ENCODE measurements at places on chromosomes 4 and X. TPM values are rescaled to one million over a fixed set of nuclear protein-coding genes. Genes with fewer than 3 reads are reported as not detected.

GRCh38 chr4:173505924-173506518 is 24.0 kb downstream of the HAND2 start:
- peak; percentile 44 for DNase-seq

DNA sequence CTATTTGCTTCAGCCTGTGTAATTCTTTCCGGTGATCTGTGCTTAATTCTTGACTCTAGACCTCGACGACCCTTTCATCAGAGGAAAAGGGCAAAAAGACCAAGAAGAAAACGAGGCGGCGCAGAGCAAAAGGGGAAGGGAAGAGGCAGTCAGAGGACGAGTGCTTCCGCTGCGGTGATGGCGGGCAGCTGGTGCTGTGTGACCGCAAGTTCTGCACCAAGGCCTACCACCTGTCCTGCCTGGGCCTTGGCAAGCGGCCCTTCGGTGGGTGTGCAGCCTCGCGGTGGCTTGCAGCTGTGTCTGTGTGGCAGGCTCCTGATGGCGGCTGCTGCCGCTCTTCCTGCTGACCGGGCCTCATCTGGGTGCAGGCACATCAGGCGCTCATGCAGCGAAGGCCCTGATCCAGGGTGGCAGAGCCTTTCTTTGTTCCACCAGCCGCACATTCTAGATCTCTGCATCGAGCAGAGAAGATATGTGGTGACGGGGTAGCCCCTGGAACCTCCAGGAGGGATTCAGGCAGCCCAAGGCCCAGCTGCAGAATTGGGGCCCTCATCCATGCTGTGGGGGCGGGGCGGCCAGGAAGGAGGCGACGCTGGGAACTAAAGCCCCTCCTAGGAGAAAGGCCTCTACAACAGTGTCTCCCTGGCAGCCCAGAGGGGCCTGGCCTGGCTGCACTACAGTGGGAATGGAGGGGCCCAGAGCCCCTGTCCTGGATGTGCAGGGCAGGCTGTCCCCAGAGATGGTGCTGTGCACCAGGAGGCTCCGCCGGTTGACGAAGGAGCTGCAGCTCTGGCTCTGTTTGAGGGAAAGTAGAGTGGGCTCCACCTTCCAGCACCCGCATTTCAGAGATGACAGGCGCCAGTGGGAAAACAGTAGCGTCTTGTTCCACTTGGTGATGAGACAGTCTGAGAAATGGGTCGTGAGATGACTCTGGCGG is 32.1 kb downstream of the NELFA start:
- DNase-seq = no peak

DNA sequence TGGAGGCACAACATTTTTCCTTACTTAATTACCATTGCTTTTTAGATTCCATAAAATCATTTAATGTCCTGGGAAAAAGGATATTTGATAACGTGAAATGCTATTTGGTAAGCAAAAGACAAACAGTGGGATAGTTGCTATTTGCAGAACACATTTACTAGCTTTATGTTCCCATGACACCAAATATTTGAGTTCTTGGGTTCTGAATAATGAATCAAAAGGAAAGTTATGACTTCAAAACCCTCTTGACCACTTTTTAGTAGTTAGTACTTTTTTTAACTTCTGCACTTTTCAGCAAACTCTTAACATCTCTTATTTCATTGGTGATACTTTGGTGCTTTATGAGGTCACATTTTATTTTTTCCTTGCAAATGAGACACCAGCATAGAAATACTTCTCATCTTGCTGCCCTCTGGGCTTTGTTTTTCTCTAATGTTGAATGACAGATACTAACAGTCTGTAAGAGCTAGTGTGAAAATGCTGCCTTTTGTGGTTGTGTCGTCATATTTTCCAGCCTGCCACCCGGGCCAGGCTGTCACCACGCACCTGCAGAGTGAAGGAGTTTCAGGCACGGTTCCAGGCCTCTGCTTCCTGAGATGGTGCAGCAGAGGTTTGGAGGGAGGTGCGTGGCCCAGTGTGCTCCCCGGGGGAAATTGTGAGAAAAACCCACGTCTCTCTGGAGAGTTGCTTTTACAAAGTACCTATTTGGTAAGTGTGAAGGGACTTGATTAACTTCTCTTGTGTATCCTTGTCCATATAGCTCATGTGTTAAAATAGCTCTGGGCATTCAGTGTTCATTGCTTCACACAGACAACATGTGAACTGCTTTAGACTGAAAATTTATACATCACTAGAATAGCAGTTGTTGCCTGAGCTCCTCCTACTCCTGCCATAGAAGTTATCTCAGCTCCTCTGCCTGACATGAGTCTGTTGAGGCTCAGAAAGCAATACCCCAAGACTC is 34.7 kb downstream of the MSL3 start:
- no peak for DNase-seq

GRCh38 chr4:89539374-89539773 is 231.8 kb upstream of the GPRIN3 start:
- DNase-seq = peak; percentile 68

DNA sequence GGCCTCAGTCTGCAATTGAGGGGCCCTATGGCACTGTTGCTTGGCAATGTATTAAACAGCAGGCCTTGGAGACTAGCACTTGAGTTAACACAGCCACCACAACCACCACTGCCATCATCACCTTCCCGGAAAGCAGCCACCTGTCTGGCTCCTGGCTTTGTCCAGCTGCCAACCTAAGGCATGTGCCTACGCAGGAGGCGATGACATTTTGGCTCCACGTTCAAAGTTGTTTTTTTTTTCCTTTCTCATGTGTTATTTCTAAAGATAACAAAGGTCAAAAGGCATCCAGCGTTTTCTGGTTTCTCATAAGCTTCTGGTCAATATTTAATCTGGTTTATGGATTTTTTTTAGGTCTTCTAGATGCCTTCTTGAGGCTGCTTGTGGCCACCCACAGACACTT is 7.5 kb downstream of the CLDN2 start:
- no peak for DNase-seq

The WDR19 gene
- 19.2 TPM for total RNA-seq

GRCh38 chr4:116926631-116927295 is 158.6 kb downstream of the TRAM1L1 start:
- DNase-seq = no peak

GRCh38 chr4:120080533-120080932 is 13.9 kb upstream of the MAD2L1 start:
- DNase-seq = no peak

DNA sequence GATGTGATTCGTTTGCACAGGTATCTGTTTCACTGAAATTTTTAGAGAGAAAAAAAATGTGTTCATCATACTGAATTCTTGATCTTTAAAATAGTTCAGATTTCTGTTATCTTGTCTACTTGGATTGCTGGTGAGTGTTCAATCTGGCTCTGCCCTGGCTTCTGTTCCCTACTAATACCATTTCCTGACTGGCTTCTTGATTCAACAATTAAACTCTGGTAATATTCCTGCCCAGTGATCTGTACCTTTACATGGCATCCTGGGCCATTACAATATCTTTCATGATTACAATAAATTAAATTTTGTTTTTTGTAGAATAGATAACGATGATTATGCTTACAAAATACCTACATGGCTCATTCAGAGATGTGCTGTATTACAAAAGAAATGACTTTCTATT is 1388.0 kb upstream of the TENM3 start:
- no peak for DNase-seq

Data from LHCN-M2 (cell line).